MCF 10A (cell line): ENCODE measurements at places on chromosomes 12 and 14. TPM values are rescaled to one million over a fixed set of nuclear protein-coding genes. Genes with fewer than 3 reads are reported as not detected.

The RNU6-7 gene
- total RNA-seq = not detected in 2 replicates

The GLI1 gene
- not detected in 2 replicates for total RNA-seq

The KCNK13 gene
- total RNA-seq = not detected in 2 replicates

The SMCO2 gene
- 0.37 TPM in 1 of 2 replicates, not detected in the other for total RNA-seq
